ENCODE measurements at places on chromosomes 16 and 17.

DNA sequence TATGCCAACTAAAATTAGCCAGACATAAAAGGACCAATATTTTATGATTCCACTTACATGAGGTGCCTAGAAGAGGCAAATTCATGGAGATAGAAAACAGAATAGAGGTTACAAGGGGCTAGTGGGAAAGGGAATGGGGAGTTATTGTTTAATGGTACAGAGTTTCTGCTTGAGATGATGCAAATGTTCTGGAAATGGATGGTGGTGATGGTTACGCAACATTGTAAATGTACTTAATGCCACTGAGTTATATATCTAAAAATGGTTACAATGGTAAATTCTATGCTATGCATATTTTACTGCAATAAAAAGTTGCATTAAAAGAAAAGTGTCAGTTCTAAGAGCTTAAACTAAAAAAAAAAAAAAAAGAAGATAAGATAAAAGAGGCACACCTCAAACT, 17.9 kb downstream of the MT1X start:
- no peak for DNase-seq

DNA sequence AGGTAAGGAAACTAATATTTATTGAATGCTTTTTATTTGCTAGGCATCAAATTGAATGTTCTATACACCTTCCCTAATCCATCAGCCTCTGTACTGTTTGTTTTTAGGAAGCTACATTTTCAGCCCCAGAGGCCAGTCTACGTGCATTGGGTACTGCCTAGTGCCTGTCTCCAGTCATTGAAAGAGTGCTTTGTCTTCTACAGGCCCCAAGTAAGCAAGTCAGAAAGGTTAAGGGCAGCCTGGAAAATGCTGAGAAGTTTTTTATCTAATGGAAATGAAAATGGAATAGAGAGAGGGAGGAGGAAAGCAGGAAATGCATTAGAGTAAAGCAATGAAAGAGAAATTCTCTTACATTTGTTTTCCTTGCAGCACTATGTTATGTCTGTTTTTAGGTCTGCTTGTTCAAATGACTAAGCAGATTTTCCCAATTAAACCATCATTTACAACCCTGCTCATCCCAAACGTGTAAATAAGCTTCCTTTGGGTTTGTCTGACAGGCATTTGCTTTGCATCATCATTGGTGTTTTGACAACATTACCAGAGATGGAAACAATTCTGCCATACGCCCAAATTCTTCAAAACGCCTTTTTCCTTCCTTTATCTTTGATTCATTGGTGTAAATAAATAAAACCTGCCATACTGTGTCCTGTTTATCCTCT, 116.0 kb upstream of the GOT2 start:
- DNase-seq, result no peak

GRCh38 chr17:67773246-67773645, 52.1 kb upstream of the BPTF start:
- no peak for DNase-seq

DNA sequence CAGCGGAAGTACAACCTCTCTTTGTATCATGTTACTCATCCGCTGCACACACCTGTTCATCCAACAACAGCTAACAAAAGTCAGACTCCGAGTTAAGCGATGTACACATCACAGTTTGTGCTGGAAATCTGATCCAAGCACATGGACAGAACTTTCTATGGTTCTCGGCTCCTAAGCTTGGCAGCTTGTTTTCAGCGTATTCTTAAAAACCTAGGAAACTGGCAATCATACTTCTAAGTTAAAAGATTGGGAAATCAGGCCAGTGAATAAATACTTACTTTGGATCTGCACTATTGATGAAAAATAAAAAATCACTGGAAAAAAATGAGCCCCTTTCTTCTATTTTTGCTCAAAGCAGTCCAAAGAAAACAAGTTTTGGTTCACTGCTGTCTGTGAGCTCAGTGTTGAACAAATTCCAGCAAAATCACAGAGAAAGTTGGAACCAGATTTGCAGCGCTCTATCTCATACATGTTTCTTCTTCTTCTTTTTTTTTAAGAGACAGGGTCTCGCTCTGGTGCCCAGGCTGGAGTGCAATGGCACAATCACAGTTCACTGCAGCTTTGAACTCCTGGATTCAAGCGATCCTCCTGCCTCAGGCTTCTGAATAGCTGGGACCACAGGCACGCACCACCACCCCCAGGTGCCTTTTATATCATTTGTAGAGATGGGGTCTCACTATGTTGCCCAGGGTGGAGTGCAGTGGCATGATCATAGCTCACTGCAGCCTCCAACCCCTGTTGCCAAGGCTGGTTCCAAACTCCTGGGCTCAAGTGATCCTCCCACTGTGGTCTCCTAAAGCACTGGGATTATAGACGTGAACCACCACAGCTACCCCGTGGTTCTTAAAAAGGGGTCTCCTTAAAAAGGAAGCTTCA, 71.6 kb upstream of the CREBBP start:
- DNase-seq, result no peak

- DNase-seq, result no peak
These were observed 2.8 kb downstream of the MYCBPAP start for GRCh38 chr17:50511058-50511457.

- peak; percentile 100 for DNase-seq
These were observed 6.2 kb upstream of the SLC7A6 start for GRCh38 chr16:68257906-68258800.

DNA sequence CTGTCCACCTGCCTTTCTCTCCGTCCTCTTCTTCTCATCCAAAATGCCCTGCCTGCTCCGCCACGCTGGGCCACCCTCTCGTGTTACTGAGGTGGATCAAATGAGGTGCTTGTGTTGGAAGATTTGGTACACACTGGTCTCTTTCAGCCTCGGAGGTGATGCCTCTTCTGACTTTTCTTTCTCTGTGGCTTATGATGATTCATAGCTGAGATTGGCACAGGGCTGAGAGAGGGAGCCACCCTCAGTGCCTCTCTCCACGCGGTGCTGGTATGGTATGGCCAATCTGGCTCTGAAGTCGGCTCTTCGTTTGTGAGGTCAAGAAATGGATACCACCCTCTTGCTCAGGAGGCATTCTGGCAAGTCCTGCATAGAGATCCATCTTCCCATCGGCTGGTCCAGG, 82.4 kb downstream of the PLCG2 start:
- no peak for DNase-seq

DNA sequence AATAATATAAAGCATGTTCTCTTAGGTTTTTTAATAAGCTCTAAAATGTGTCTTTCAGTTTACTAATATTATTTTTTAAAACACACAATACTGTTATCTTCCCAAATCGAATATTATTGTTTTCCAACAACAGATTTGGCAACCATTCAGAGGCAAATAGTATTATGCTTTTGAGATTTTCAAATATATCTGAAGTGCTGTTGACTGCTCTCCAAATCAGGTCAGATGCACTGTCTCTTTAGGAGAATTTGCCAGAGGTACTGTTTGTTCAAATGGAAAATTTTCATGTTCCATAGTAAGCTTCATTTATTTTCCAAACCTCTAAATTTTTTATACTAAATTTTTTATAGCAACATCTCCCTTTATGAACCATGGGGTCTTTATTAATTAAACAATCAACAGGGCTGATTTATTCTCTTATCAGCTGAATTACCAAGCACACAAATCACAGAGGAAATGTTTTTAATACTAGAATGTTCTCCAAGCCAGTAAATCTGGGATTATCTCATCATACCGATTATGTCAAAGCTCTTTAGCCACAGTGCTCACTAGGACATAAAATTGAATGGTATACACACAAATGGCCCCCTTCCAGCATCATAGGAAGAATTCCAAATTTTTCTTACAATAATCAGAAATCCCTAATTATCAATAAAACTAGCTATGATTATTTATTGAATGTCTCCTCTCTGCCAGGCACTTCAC, 108.8 kb upstream of the HLF start:
- no peak for DNase-seq

- DNase-seq, result no peak
These were observed 67.4 kb upstream of the CHMP6 start for GRCh38 chr17:80924111-80924806.

- DNase-seq, result no peak
These were observed 24.0 kb downstream of the LLGL2 start for GRCh38 chr17:75549246-75550138.

DNA sequence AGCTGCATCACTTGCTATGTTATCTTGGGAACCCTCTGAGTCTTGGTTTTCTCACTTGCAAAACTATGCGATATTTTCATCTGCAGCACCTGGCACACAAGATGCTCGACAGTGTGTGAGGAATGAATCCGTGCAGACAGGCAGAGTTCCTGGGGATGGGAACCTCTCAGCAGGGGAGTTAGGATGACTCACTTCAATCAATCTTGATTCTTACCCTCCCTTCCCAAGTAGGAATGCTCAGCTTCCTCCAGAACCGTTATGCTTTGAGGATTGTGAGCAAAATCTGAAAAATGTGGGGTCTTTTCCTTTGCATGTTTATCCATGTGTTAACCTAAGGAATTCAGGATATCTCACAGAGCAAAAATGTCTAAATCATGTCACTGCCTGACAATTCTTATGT, 68.9 kb upstream of the HNF1B start:
- DNase-seq, result peak; percentile 99

GRCh38 chr17:57356719-57357391, 100.5 kb downstream of the MSI2 start:
- DNase-seq, result no peak

DNA sequence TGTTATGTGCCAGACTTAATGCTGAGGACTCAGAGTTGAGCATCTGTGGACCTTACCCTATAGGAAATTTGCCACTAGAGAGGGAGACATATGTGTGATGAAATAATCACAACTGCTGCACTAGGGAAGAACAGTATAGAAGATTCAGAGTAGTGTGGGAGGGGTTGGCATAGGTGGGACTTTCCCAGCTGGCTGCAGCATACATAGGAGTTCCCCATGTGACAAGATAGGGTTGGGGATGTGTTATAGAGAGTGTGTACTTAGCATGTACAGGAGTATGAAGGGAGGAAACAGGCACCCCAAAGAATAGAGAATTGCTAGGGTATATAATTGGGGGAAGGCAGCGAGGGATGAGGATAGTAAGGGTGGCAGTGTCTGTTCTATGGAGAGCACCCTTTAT, 2.9 kb downstream of the NUP93 start:
- no peak for DNase-seq

DNA sequence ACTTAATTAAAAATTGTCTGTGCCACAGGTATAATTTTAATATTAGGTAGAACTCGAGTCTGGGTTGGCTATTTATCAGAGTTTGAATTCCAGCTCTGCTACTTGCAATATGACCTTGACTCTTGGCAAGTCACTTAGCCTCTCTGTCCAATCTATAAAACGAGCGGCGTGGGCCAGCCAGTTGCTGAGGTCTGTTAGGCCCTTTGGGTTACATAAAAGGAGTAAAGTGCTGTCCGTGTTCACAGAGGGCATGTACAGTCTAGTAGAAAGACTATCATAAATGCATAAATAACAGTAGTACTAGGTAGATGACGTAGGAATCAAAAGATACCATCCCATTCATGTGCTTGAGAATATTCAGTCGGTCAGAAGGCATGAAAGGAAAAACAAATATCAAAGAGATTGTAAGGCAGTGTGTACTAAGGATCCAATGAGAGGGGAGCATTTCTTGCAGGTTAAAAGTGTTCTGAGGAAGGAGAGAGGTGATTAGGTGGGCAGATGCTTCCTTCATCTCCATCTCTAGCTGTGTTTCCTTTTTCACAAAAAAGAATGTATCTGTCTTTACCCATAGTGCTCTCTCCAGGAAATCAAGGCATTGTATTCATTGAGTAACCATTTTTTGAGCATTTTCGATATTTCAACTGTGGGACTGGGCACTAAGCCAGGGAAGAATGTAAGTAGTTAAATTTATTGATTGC, 2.4 kb downstream of the TNRC6A start:
- no peak for DNase-seq

DNA sequence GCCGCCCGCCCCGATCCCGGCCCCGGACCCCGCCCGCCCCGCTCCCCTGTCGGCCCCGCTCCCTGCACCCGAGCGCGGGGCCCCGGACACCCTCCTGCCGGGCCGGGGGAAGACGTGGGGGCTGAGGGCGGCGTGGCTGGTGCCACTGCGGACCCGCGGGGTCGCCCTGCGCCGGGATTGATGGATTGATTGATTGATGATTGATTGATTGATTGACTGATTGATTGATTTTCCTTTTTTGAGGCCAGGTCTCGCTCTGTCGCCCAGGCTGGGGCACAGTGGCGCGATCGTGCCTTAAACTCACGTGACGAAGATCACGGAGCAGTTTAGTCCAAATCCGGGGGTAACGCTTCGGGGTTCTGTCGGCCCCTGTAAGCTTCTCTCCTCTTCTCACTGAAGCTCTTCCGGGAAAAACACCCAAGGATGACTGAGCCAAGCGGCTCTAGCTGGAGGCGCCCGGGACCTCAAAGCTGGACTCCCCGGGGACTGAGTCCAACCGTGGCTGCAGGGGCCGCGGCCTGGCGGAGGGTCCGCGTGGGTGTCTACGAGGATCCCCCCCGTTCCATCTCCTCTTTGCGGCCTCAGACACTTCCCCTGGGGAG, 40.2 kb upstream of the BHLHA9 start:
- no peak for DNase-seq

DNA sequence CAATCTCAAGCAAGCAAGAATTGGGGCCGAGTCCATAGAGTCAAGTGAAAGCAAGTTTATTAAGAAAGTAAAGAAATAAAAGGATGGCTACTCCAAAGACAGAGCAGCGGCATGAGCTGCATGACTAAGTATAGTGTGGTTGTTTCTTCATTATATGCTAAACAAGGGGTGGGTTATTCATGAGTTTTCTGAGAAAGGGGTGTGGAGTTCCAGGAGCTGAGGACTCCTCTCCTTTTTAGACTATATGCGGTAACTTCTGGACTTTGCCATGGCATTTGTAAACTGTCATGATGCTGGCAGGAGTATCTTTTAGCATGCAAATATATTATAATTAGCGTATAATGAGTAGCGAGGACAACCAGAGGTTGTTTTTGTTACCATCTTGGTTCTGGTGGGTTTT, 819.9 kb downstream of the KCNJ2 start:
- no peak for DNase-seq

DNA sequence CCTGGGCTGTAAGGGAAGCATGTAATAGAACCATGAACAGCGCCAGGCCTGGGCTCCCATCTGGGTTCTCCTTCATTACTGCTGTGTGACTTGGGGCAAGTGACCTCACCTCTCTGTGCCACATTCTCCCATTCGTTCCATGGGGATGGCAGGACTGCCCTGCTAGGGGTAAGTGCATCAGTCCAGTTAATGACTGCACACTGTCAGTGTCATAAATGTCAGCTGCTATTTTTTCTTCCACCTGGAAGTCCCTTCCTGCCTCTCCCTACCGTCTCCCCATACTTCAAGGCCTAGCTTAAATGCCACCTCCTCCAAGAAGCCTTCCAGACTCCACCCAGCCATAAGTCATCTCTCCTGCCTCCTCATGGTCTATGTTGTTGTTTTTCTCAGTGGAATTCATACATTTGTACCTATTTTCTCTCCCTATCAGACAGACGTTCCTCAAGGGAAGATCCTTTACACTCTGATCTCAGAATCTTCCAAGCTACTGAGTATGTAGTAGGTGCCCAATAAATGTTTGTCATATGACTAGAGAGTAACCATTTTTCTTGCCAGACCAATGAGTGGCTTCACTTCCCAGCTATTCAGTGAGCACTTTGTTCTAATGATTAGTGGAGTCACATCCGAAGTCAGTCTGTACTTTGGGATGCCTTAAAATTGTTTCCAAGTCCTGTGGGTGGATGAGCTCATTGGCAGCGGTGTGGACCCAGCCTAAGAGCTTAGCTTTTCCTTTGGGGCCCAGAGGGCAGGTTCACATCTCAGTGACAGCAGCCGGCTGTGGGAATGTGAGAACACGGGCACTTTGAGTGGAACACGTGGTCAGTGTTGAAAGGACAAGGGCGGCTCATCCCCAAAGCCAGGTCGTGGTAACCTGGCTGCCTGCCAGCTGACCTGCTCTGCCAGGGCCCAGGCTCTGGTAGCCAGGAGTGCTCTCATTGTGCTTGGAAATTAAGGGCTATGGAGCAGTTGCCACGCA, 147.5 kb upstream of the GSE1 start:
- DNase-seq, result no peak

GRCh38 chr17:38357486-38358123, 6.0 kb downstream of the SOCS7 start:
- no peak for DNase-seq

Data from RCC 7860 (cell line).